ENCODE measurements at places on chromosomes 3 and 15.
A peak's percentile ranks its signal among the peaks of the same experiment; 100 is the strongest.

- no peak for DNase-seq
Observed at GRCh38 chr15:52682781-52683180, 3.6 kb upstream of the ATOSA start.

GRCh38 chr15:34791701-34792100 is 3.6 kb downstream of the ACTC1 start:
- no peak for DNase-seq

- no peak for DNase-seq
Observed at GRCh38 chr3:43081796-43082195, 24.1 kb downstream of the POMGNT2 start.

- DNase-seq = no peak
Observed at GRCh38 chr15:66631616-66632263, 65.9 kb upstream of the LCTL start.

GRCh38 chr3:111853068-111853467 is 6.0 kb upstream of the PHLDB2 start:
- DNase-seq = no peak

DNA sequence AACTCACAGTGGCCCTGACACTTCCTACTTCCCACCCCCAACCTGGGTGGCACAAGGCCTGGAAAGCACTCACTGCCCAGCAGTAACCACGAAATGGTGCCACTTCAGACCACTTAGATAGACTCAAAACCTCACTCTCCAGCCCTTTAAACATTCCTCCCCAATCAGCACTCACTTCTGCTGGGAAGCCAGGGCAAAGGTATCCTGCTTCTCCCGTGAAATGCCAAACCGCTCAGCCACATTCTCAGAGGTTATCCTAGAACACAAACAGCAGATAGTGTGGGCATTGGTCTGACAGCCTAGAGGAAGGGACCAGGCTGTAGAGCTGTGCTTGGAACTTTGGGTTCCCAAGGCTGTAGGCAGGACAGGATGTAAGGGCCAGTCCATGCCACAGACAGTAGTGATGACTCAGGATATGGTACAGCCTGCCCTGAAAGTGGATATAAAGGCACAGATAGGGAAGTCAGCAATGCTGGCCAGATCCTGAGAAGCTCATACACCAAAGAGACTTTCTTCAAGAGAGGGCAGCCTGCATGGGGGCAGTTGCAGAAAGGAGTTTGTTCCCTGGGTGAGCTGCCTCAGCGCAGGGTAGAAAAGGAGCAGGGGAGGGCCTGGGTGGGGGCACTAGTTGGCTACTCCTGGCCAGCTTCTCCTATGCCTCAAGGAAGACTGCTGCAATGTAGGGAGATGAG is 9.2 kb downstream of the ACAA1 start:
- DNase-seq = no peak

DNA sequence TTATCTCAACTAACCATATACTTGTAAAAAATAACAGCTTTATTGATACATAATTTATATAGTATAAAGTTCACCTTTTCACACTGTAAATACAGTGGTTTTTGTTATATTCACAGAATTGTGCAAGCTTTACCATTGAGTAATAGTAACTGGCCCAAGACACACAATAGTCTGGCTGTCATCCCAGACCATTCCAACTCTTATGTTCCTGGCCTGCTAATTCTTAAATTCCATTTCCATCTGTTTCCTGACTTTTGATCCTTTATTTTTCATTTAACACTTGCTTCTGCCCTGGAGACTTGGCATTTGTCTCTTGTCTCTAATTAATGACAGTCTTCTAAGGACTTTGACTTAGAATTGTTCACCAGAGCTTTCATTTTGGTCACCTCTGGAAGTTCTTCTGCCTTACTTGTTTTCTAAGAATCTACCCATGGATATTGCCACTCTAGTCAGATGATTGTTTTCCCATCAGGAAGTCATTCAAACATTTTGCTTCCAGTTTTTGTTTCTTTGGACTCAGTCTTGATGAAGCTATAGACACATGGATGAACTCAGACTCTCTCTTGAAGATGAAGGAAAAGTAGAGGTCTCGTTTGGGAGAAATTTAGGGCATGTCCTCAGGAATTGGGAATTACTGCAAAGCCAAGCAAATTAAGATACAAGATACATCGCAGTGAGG is 27.2 kb upstream of the PLSCR4 start:
- DNase-seq = no peak

- DNase-seq = peak; percentile 27
Observed at GRCh38 chr3:190491533-190492054, 22.3 kb upstream of the IL1RAP start.

GRCh38 chr15:26148156-26148860 is 285.2 kb upstream of the ATP10A start:
- DNase-seq = no peak

DNA sequence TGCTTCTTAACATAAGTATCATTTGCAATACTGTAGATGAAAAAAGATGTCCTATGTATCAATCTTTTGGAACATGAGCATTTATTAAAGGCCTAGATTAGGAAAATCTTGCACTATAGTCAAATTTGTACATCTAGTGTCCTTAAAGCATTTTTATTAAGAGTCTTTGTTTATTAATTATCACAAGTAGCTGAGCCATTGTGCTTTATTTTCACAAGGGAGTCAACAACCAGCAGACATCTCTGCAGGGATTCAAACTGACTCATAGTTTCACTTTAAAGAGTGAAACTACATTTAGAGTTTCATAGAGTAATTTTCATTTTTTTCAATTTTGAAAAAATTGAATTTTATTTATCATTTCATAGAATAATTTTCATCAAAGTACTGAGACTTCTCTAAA is 94.5 kb upstream of the EIF1B start:
- DNase-seq = no peak

- DNase-seq = no peak
Observed at GRCh38 chr3:126287536-126288241, 69.5 kb downstream of the KLF15 start.

- DNase-seq = peak; percentile 33
Observed at GRCh38 chr3:56921573-56922453, 120.1 kb upstream of the ARHGEF3 start.

- no peak for DNase-seq
Observed at GRCh38 chr15:66879531-66880368, 177.7 kb downstream of the SMAD6 start.

DNA sequence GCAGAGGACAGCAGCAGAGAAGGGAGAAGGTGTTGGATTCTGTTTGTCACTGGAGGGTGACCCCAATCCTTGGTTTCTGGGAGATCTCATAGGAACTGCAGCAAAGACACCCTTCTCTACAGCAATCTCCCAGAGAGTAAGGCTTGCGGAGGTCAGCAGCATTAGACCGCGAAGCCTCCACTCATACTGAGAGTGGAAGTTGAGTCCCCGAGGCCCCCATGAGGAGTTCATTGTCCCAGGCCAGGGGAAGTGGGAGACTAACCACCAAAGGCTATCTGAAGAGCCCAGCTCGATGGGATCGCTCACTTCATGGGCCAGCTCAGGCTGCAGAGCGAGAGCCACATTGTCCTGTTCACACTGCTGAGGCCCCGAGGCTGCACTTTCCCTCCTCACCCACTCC is 44.6 kb downstream of the GLDN start:
- DNase-seq = no peak

DNA sequence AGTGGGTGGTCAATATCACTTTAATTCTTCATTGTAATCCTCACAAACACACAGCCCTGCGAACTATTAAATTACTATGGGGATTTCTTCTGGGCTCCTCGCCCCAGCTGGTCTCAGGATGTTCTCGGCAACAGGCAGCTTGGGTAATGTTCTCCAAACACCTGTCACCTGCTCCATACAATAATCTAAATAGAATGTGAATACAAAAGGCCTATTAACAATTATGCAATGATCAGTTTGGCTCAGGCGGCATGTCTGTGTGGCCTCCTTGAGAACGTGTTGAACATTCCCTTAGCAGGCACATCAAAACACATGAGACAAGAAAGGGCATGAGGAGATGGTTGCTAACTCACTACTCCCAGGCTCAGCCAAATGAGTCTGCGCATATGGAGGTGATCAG is 158.6 kb upstream of the KBTBD8 start:
- DNase-seq = no peak

- DNase-seq = peak; percentile 15
Observed at GRCh38 chr15:41465822-41466421, 27.8 kb upstream of the ITPKA start.

GRCh38 chr3:146505516-146505915 is 36.2 kb upstream of the PLSCR2 start:
- no peak for DNase-seq

- DNase-seq = no peak
Observed at GRCh38 chr3:135237371-135238143, 442.5 kb downstream of the EPHB1 start.

- no peak for DNase-seq
Observed at GRCh38 chr15:61935493-61935892, 124.8 kb downstream of the VPS13C start.

DNA sequence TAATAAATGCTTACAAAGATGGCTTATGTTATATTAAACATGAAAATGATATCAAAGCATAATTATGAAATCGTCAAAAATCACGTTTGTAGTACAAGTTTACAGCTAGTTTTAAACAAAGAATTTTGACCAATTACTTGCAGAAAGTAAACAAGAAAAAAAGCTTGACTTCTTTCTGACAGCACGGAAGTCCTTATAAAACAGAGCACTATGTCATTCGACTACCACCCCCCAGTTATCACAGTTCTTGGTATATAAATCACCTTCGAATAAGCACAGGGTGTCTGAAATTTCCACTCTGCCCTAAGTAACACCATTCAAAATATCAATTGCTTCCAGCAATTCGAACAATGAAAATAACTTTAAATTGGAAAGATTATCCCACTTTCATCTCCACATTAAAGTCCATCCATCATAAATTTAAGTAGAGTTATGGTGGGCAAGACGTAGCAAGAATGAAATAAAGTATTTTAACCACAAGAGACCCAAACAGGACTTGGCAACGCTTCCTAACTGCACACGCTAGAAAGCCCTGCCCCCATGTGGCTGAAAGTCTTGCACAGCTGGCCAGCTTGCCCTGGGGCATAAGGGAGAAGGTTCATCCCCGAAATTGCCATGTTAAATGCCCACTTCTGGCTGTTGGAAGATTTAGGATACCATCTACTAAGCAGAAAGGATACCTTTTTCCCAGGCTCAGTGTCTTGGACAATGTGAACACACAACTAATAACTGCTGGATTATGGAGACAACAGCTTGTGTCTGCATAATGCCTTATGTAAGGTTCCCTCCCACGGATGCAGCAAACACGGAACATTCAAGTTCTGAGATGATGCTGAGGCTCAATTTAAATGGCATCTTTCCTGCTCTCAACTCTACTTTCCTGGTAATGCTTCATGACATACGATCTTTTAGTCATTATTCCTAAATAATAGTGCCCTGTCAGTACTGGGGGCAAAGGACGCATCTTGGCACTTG is 116.4 kb upstream of the TJP1 start:
- no peak for DNase-seq

DNA sequence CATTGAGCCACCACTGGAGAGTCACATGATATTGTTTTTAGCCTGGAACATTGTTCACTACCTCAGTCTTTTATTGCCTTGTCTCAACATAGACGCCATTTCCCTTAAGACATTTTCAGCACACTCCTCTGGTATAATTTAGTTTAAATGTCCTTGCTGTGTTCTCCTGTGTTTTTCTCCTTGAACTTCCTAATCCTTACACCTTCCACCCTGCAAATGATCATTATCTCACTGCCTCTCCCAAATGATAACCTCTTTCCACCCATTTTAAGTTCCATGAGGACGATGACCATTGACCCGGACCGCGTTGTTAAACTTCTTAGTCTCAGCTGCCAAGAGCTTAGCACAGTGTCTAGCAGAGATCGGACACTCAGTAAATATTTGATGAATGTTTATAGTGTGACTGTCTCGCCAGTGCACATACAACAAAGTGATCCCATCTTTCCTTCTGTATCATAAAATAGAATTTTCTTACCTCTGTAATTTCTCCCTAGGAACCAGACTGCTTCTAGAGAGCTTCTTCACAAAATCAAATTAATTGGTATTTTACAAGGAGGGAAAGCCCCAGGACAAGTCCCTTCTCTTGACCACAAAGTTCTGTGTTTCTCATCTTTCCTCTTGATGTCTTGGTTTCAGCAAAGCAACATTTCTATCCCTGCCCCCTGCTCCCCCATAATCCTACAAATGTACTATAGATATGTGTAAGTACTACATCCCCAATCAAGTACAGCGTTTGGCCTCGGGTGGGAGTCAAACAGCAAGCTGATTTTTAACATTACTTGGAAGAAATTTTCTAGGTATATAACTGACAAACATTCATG is 429.6 kb downstream of the LPP start:
- peak; percentile 48 for DNase-seq

GRCh38 chr3:126394977-126395321 is 240 bp downstream of the CFAP100 start:
- DNase-seq = no peak

DNA sequence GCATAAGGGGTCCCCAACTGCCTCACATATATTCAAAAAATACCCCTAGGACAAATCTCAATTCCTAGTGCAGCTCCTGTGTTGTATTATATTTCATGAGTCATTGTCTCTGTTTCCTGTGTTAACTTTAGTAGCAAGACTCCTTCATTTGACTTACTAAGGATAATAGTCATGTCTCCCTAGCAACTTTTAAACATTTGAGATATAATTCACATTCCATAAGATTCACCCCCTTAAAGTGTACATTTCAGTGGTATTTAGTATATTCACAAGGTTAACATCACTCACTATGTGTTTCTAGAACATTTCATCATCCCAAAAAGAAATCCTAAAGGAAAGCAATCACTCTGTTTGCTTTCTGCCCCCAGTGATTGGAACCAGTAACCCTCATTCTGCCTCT is 121.3 kb upstream of the WNT7A start:
- DNase-seq = no peak

DNA sequence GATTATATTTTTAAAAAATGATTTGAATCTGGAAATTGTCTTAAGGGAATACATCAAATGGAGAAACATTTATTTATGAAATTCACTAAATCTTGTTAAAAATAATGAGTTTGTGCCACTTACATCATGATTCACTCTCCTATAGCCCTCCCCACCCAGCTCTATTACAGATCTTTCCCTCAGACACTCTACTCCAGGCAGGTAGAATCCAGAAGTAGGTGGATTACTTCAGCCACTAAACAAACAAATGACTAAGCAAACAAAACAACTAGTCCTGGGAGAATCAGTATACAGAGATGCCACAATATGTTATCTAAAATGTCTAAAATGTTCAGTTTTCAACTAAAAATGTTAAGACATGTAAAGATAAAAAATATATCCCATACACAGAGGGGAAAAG is 608.1 kb upstream of the UBE2E2 start:
- DNase-seq = no peak

Data from activated CD4-positive, alpha-beta T cell treated with anti-CD3 and anti-CD28 coated beads for 48 hours (primary cell).